ENCODE measurements at places on chromosomes 1 and 21. TPM values are rescaled to one million over a fixed set of nuclear protein-coding genes. Genes with fewer than 3 reads are reported as not detected.
A peak's percentile ranks its signal among the peaks of the same experiment; 100 is the strongest.

The OR2L5 gene
- not detected for total RNA-seq

The HENMT1 gene
- total RNA-seq = 5.9 TPM

The ZMYND12 gene
- 2.0 TPM for total RNA-seq

The SERPINC1 gene
- total RNA-seq = not detected

The HTR6 gene
- total RNA-seq = not detected

The KCND3 gene
- 0.81 TPM for total RNA-seq

The SUSD4 gene
- 4.7 TPM for total RNA-seq

The EXO1 gene
- 16.2 TPM for total RNA-seq

DNA sequence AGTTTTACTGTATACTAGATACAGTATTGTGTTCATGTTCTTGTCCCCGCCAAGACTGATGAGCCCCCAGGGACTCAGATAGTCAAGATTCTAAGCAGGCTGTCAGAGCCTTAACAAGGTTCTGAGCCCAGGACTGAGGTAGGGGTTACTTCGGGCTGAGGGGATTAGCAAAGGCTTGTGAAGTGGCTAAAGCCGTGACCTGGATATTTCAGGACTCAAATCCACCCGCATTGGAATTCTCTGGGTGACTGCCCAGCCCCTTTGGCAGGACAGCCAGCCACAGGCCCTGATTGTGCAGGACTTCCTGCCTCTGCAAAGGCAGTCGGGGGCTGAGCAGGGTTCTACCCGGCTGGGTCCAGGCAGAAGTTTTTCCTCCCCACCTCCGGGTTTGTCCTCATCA lies at the start of gene PLA2G5:
Gene PLA2G5, plus strand, starts transcription at position 321 of the 400 bp plus-strand sequence. CDS start 14,637 bp downstream, outside the sequence.
- DNase-seq = no peak

- DNase-seq = no peak
Measured at GRCh38 chr1:59108481-59109317, 188.2 kb upstream of the FGGY start.

DNA sequence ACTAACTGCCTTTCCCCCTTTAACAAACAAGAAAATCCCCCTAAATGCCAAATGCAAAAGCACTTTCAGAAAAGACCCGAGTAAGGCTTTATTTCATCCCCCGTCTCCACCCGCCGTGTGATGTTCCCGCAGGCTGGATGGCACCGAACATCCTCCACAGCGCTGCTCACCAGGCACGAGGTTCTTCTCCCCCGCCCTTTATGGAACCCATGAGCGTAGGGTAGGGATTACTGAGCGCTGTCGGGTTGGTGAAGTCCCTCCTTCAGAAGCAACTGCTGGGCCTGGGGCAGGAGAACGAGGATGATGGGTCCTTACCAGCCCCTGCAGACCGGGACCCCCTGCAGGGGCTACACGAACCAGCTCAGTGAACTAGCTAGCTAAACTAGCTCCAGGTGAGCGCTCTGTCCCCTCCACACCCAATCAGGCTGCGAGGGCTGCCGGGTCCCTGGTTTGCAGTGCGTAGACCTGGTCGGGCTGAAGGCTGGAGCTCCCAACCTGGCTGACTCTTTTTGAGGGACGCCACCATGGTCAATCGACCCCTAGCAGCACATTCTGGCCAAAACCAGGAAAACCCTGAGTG lies 80.4 kb downstream of the ITPKB start:
- DNase-seq = no peak

- DNase-seq = no peak
Measured at GRCh38 chr1:204545881-204546280, 29.7 kb downstream of the MDM4 start.

- no peak for DNase-seq
Measured at GRCh38 chr21:24123785-24124184, 1483.5 kb downstream of the MRPL39 start.

DNA sequence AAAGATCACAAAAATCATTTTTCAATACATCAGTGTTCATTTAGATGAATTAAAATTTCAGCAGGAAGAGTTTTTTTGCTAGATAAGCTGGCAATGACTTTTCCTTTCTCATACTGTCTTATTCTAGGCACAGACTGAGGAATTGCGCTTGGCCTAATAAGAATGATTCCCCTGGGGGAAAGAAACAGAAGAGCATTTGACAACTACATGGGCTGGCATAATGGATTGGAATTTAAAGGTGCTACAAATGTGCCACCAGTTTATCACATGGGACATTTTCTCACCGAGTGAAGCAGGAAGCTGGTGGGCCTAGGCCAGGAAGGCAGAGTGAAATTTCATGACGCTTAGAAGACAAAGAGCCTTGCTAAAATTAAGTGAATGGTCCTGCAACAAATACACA lies 39.3 kb downstream of the CDKN2C start:
- DNase-seq = no peak

GRCh38 chr1:97593192-97593591 lies 327.6 kb downstream of the DPYD start:
- no peak for DNase-seq

DNA sequence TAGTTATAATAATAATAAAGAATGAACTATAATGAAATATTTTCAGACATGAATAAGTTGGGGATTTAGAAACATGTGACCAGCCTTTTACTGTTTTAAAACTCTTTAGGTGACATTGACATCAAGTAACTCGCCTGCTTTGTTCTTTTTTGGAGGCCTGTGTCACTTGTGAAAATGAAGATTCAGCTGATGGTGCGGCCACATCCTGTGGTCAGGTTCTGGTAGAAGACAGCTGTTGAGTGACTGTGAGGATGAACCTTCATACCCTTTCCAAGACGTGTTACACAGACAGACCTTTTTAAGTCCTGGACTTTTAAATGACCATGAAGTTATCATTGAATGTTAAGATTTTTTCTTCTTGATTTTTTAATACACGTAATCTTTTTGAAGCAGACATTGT lies 10.3 kb downstream of the UTS2 start:
- no peak for DNase-seq

- DNase-seq = no peak
Measured at GRCh38 chr21:44881198-44881872, 7.8 kb upstream of the PTTG1IP start.

DNA sequence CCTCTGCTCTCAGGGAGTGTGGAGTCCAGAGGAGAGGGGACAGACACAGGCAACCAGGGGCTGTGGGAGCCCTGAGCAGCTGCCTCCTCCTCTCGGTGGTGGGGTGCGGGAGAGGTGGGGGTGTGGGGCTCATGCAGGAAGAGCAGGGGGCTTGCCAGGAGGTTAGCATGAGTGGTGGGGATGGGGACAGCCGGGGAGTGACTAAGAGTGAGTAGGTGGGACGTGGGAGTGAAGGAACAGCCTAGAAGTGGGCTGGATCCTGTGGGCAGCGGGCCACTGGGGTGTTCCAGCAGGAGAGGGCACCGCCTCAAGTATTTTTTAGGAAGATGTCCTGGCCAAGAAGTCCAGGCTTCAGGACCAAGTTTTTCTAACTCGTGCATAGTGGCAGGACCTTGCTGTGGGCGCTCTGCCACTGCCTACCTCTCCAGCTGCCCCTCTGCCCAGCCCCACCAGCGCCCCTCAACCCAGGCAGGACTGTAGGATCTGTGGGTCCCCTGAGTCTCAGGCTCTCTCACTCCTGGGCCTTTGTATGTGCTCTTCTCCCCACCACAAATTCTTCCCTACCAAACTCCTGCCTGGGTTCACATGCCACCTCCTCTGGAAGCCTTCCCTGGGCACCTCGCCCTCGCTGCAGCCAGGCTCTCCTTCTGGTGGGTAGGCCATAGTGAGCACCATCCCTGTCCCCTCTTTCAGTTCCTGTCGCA lies 18.8 kb upstream of the LHX4 start:
- no peak for DNase-seq

DNA sequence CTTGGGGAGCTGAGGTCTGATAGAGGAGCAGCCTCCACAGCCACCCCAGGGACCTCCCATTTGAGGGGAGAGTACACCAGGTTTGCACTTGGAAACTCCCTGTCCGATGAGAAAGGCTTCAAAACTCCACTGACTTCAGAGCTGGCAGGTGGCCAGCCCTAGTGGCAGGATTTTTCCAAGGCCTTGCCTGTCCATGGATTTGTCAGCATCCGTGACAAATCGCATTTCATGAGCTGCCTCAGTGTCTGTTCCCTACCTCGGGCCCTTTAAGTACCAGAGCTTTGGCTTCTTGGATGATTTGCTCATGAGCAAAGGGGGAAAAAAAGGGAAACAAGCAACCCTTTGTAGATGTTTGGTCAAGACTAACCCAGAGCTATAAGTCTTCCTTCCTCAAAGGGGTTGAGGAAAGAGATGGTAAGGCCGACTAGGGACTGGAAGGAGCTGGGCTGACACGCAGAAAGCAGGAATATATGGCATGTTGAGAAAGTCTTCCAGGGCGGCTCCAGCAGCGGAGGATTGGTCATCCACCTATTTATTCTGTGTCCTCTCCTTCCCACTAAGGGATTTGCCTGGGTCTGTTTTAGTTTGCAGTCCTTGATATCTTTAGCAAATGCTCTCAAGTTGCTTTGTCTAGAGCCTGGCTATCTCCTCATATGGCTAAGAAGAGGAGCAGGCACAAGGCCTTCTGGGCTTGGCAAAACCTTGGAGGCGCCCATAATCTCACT lies 2.7 kb upstream of the HSPG2 start:
- DNase-seq = no peak

GRCh38 chr1:65163201-65163805 lies 15.3 kb downstream of the AK4 start:
- DNase-seq = no peak

- peak; percentile 13 for DNase-seq
Measured at GRCh38 chr1:84433258-84434080, 35.2 kb downstream of the DNASE2B start.

DNA sequence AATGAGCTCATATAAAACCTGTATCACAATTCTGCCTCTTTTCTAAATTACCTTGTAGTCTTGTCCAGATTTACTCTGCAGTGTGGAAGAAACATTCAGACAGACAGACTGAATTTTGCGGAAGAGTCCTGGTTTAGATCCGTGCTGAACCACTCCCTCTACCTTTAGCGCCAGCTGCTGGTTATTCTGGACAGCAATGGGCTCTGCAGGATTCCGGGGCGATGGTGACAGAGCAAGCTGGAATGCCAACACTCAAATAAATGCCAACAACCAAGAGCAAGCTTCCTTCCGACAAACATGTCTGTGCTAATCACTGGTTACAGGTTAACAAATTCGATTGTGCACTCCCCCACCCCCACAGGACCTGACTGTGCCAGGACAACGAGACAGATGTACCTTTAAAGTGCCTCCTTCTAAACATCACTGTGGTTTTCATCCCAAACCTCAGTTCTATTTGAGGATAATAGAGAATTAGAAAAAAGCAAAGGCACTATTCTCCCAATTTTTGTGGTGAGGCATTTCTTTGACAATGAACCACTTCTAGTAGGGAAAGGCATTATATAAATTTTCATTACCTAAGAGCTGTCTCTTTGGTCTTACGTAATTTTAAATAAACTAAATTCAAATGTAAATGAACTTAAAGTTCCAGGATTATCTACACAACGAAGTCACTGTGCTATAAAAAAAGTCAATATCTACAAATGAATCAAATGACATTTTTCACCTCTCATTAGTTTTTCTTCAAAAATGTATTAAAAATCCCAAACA lies 90.4 kb downstream of the INTS7 start:
- DNase-seq = no peak

GRCh38 chr1:56469640-56470371 lies 109.6 kb downstream of the PLPP3 start:
- DNase-seq = no peak

- no peak for DNase-seq
Measured at GRCh38 chr1:32388641-32389040, 5.6 kb downstream of the BSDC1 start.

Measured in progenitor cell of endocrine pancreas (in vitro differentiated cells).